ENCODE measurements at places on chromosomes 7 and 10.
A peak's percentile ranks its signal among the peaks of the same experiment; 100 is the strongest.

DNA sequence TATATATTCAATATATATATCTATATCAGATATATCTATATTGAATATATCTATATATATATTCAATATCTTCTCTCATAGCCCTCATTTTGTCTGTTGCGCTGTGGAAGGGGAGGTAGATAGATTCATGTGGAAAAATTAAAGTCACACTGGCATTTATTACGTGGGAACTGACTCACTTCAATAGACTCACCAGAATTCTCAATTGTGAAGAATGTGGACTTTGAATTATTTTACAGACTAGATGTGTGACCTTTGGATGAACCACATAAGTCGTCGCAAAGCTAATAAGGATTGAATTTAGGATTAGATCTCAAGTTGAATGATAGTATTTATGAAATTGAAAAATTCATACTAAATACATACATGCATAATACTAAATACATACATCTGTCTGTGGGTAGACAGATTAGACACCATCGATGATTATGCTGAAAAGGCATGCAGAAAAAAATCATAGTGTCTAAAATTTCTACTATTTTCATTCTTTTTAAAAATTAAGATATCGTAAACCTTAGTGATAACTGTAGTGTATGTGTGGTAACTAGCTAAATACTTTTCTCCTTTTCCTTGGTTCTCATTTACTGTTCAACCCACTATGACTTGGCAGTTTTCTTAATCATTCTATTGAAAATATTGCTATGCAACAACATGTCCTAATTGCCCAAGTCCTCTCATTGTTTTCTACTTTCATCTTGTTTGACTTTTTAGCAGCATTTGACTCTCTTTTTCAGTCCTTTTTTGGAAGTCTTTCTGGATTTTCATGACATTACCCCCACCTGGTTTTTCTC is 61.8 kb upstream of the A1CF start:
- no peak for DNase-seq

DNA sequence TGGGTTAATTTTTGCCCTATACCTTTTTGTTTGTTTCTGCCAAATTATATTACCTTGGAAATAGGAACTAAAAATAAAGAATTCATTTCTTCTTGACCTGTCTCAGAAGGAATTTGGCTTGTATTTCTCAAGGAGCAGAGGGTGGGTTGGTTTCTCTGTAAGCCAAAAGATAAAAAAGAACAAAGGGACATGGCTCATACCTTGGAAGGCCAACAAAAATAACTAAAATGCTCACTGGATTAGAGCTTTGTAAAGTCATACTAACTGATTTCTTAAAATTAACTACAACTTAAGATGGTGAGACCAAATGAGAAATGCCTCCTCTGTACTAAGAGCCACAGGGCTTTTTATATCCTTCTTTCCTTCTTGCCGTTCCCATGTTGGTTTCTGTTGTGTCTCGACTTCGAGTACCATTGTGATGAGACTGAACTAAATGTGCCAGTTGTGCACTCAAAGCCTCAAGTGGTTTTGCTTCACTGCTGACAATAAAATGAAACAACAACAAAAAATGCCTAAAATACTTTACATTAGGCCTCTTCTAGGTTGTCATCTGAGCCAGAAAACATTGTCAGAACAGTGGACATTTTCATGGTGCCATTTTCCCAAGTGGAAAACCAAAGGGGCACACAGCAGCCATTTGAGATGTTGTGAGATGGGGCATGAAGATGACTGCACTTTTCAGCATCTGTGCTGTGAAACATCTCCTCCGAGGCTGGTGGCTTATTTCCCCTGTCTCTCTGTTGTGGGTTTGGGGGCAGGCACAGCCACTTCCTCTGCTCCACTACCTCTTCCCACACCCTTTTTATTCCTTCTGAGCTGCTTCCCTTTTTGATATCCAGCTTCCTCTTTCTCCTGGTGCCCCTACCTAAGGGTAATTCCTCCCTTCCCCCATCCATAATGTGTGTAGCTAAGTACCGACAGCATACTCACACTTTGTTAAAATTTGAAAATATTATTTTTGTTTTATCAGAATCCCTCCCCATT is 51.8 kb upstream of the AGR3 start:
- no peak for DNase-seq

GRCh38 chr7:137664846-137665245 is 181.9 kb downstream of the DGKI start:
- DNase-seq: no peak

DNA sequence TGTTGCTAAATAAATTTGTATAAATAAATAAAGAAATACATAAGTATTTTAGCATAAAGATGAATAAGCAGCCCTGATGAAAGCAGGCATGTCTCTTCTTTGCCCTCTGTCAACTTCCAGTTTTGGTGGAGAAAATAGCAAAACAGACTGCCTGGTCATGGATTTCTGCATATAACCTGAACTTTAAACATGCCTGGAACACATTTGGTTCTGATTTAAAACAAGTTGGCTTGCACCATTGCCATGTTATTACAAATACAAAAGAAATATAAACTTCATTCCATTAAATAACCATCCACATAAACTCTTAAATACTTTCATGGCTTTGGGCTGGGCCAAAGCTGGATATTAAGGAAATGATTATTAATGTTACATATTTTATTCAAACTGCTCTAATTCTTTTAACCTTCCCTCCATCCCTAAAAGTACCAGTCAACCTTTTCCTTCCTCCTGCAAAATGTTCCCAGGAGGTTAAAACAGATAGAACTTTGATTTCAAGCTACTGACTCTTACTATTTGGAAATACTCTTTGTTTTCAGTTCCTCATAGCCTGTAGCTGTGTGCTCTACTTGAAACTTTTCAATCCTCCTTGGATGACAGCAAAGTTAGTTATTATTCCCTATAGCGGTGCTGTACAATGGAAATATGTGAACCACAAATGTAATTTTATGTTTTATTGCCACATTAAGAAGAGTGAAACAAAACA is 96.3 kb downstream of the BICC1 start:
- DNase-seq: no peak

DNA sequence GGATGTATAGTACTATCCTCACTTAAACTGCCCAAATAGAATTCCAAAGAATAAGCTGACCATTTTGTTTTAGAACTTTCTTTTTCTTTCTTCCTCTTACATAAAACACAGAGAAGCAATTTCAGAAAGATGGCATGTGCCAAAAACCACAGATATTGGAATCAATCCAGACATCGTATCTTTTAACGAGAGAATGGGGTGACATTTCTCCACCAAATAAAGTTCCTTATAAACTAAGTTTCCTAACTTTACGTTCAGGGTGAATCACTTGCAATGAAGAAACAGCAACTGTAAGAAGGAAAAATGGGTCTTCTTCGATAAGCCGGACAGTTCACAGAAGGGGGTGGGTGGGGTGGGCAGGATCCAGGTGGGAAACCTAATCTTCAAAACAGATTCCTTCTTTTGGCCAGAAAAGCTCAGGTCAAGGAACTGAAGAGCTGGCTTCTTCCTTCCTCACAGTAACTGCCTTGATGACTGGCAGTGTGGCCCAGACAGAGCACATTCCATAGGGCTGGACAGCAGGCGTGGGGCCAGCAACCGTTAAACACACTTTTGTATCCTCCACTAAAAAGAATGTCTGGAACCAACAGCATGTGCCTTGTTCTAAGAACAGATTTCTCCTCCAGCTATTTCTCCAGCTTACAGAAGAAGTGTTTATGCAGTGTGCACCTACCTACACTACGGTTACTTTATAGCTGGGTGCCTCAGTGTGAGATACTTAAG is 31.5 kb downstream of the CREB3L2 start:
- no peak for DNase-seq

DNA sequence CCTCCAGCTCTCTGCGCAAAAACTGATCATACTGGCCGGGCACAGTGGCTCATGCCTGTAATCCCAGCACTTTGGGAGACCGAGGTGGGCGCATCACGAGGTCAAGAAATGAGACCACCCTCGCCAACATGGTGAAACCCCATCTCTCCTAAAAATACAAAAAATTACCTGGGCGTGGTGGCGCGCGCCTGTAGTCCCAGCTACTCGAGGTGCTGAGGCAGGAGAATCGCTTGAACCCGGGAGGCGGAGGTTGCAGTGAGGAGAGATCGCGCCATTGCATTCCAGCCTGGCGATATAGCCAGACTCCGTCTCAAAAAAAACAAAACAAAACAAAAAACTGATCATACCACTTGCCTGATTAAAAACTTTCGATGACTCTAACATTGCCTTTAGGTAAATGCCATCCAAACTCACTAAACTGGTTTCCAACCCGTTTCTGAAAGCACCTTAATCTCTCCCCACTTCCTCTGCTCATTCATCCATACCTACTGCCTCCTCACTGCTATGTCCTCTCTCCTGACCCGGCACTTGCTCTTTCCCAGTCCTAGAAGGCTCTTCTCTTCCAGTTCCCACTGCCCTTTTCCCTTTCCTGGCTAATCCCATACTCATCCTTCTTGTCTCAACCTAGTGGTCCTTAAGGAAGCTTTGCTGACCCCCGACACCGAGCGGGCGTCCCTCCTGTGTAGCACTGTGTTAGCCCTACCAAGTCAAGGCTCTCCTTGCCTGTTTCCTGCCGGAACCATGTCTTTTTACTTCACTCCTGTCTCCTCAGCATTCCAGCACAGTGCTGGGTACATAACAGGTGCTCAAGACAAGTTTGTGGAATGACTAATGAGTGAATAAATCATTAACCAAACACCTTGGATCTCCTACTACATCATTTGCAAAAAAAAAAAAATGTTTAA is 686 bp upstream of the MIOS start:
- no peak for DNase-seq

- DNase-seq: no peak
Measured at GRCh38 chr7:47228386-47229014, 353.4 kb downstream of the TNS3 start.

DNA sequence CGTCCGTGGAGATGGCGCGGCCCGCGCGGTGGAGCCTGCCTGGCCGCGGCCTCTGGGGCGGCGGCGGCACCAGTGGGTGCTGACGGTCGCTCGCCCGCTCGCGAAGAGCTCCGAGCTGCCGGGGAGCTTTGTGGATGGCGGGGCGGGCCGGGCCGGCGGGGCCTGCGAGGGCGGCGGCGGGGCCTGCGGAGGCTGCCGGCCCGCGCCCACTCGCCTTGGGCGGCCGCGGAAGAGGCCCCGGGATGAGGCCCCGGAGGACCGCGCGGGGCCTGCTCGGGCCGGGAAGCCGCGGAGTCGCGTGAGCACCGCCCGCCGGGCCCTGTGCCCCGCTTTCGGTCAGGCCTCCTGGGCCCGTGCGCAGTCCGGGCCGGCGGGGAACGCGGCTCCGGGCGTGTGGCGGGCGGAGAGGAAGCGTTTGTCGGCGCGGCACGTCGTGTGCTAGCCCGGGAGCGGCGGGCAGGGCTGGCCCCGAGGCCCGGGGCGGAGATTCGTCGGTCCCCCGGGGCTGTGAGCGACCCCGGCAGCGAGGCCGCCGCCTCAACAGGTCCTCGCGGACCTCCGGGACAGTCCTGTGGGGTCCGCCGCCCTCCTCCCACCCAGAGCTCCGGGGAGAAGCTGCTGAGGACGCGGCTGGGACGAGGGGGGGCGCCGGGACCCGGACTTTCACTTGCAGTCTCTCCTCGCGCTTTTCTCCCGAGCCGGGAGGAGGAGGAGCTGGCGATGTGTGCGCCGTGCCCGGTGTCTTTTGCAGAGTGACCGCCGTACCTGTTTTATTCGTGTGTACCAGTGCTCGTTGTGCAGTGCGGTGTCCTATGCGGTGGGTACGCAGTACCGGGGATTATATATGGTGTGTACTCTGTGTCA is 578 bp downstream of the ZMYND11 start:
- DNase-seq: peak; percentile 29

DNA sequence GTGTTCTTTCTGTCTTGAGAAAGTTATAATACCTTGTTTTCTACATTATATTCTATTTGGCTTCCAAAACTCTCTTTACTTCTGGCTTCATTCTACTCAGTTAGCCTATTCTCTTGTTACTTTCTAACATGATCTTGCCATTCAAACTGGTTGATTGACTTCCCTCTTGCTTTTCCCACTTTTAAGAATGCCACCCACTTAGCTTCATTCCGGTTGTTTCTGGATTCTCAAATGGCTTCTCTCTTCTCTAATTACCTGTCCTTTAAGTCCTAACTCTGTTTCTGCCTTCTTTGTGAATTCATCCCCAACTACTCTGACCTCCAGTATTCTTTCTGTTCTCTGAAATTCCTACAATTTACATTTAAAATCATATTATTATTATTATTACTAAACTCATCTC is 52.0 kb downstream of the ANKIB1 start:
- DNase-seq: no peak

DNA sequence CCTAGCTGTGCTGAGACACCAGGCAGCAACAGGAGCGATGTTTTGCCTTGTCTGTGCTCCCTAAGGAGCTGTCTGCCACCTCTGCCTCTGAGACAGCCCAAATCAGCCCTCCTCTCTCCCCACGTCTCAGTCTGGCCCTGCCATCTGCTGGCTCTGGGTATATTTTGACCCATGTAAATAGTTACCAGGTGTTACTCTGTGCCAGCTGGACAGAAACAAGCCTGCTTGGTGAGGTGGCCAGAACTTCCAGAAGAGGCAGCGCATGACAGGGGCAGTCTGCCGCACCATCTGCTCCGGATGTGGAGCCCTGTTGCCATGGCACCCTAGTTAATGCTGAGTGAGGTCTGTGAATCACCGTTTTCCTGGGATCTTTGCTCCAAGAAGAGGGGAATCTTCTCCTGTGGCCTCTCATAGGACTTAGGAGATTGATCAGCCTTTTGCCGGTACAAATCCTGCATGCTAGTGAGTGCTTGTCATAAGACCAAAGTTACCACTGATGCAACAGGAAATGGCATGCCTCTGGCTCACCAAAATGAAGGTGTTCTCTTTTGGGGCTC is 31.8 kb downstream of the GSTO2 start:
- no peak for DNase-seq

GRCh38 chr7:24728503-24729364 is 28.5 kb downstream of the GSDME start:
- DNase-seq: no peak

DNA sequence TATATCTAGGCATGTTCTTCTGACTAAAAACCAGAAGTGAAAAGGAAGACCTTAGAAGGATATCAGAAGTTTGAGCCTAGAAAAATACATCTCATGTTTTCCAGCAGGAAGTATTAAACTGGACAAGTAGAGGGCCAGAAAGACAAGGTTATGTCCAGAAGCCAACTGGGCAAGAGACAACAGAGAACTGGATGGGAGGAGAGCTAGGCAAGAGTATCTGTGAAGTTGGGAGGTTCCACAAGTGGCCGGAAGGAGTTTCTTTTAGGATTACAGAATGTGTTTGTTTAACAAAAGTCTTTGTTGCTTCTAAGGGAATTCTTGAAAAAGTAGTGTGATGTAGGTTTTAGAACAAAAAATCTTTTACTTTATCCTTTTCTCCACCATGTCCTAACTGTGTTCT is 86.4 kb downstream of the CYP26A1 start:
- DNase-seq: no peak

GRCh38 chr7:138606236-138606635 is 94.9 kb downstream of the SVOPL start:
- no peak for DNase-seq

GRCh38 chr7:82071468-82071867 is 301.6 kb upstream of the HGF start:
- DNase-seq: no peak

DNA sequence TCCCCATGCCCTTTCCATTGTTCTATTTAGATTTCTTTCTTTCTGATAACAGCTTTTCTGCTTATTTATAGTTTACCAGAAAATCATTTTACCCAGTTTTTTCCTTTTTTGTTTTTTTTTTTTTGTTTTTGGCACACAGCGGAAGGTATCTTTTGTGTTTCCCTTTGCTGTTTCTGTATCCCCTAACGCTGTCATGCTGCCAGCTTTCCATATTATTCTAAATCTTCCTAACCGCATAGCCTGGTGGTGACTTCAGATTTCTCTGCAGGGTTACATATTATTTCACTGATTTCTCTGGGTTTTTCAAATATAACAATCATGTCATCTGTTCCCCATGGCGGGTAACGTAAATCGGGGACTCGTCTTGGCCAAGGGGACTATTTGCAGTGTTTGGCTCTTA is 4.0 kb upstream of the SLC29A4 start:
- no peak for DNase-seq
